ENCODE measurements at places on chromosomes 13 and 19. TPM values are rescaled to one million over a fixed set of nuclear protein-coding genes. Genes with fewer than 3 reads are reported as not detected.
A peak's percentile ranks its signal among the peaks of the same experiment; 100 is the strongest.

GRCh38 chr13:73535341-73535740, 476.5 kb downstream of the KLF5 start:
- DNase-seq, result no peak

FCER2 gene
- not detected for polyA plus RNA-seq

ADM5 gene
- 1.2 TPM for polyA plus RNA-seq

DNA sequence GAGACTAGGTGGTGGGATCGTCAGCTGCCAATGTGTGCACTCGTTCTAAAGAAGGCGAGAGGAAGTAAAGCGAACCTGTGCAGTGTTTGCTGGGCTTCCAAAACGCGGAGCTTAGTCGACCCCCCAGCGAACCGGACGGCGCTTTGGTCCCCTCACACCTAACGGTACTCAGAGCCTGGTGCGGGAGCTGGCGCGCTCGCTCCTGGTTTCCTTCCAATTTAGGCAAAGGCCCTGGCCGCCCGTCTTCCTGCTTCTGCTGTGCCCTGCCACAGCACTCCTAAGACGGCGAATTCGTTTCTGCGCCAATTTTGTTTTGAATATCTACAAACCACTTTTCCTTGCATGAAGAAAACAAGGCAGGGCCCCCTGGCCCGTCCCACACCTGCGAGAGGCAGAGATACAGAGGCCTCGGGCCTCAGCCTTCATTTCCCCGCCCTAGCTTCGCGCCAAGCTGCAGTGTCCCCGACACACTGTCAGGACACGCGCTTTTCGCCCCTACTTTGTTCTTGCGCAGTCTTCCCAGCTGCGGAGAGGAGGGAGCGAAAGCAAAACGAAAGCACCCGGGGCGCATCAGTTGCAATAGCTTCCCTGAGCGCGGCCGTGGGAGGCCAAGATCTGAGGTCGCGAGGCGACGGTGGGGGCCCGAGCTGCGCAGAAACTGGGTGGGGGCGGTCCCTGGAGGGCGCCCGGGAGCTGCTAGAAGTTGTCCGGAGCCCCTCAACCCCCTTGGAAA, 111.9 kb downstream of the KCNRG start:
- DNase-seq, result no peak

- DNase-seq, result peak; percentile 17
Measured at GRCh38 chr13:48334534-48335127, 31.1 kb downstream of the RB1 start.

IRGC gene
- not detected for polyA plus RNA-seq

CTXN1 gene
- polyA plus RNA-seq, result 2.1 TPM

SIGLEC10 gene
- polyA plus RNA-seq, result not detected

DNA sequence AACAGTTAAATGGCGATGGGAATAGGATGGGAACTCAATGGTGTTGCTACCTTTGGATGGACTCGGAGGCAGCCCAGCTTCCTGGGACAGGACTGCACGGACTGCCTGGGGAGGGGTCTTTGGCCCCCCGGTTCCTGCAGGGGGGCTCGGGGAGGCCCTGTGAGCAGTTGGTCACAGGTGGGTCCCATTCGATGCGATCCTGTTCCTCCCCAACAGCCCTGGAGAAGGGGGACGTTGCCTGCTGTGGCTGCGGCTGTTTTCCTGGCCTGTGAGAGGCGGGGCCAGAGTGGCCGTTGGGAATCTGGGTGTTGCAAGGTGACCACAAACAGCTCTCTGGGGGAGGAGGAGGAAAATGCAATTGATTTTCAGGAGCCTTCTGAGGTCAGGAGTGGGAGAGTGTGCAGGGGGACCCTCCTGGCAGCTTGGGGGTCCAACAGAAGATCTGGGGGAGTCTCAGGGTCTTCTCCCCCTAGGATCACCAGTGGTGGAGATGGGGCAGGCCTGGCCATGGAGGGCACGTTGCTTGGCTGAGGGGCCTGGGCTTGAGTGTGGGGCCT, 1.9 kb upstream of the PLPPR3 start:
- no peak for DNase-seq

DNA sequence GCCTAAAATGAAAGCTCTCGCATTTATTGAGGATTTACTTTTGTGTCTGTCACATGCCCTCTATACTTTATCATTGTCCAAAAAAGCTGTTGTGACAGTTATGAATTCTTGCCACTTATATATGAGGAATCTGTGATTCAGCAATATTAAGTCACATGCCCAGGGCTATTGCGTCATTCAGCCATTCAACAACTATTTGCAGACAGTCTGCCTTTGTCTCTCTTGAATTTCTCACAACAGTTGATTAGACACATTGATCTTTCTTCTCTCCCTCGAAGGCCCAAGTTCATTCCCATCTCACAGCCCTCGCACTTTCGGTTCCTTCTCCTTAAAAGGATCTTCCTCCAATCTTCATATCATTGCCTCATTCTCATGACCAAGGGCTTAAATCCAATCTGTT, 342.6 kb downstream of the MZT1 start:
- peak; percentile 75 for DNase-seq

- DNase-seq, result no peak
Measured at GRCh38 chr19:58569943-58570670, 3.0 kb downstream of the MZF1 start.

DNA sequence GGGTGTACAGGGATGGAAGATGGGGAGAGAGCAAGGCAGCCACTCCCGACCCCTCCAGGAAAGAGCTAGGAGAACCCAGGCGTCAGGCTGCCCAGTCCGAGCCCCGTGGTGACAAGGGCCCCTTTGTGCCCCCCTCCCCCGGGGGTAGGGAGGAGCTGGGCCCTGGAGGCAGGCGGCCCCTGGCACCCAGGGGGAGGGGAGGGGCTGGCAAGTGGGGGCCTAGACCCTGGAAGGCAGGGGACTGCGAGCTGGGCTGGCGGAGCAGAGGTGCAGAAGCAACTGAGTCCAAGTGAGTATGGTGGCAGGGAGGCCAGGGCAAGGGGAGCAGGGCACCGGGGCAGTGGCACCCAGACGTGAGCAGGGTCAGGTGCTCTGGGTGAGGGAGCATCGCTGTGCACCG, at the start of gene MAG:
Gene MAG (plus strand): TSS at position 246 of the 400 bp plus-strand sequence. CDS start 3,248 bp downstream, outside the sequence.
- DNase-seq, result no peak

LGALS4 gene
- 0.20 TPM for polyA plus RNA-seq

DNA sequence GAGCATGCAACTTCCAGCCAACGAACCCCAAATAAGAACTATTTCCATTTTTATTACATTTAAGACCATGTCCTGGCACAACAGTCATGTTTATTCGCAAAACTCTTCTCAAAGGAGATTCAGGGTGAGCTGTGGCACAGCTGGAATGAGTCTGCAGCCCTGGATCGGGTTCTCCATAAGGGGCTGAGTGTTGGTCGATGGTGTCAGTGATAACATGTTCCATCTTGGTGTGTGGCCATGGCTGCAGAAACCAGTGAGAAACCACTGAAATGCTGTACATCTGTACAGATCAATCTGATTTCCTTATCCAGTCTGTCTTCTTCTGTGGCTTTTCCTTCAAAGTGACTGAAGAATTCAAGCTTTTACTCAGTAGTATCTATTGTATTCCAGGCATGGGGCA, 15.2 kb downstream of the FAM124A start:
- DNase-seq, result no peak

GRCh38 chr13:57748096-57748495, 116.6 kb downstream of the PCDH17 start:
- no peak for DNase-seq

CACNA1A gene
- 0.02 TPM for polyA plus RNA-seq

PSG7 gene
- 0.05 TPM for polyA plus RNA-seq

- DNase-seq, result no peak
Measured at GRCh38 chr19:10780368-10780767, 55.6 kb downstream of the TMED1 start.

APOC1 gene
- polyA plus RNA-seq, result 11.9 TPM

GRCh38 chr13:30124131-30124768, 183.1 kb downstream of the KATNAL1 start:
- no peak for DNase-seq

- no peak for DNase-seq
Measured at GRCh38 chr19:19064098-19064722, 416 bp downstream of the SLC25A42 start.

TTYH1 gene
- not detected for polyA plus RNA-seq

GRCh38 chr13:113398963-113399754, 35.2 kb upstream of the GRTP1 start:
- DNase-seq, result no peak

GRCh38 chr19:6970443-6970842, 50.8 kb downstream of the MBD3L2B start:
- no peak for DNase-seq

DNA sequence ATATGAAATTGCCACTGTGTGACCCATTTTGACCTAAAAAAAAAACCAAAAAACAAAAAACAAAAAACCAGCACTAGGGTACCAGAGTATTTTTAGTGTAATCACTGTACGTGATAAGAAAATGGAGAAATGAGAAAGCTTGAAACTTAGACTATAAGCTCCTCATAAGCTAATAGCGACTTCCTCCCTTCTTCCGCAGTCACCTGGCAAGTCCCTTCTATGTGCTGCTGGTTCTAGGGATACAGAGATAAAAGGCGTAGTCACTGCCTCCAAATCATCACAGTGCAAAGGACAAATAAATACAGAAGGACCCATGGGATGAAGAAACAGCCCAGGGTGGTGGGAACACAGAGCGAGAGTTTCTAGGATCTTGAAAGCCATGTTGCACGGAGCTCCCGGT, 190.3 kb downstream of the TM9SF2 start:
- DNase-seq, result no peak

INAFM1 gene
- polyA plus RNA-seq, result 0.65 TPM

GRCh38 chr13:21176215-21176981, at the start of the genes MRPL57 and SKA3:
Gene MRPL57, plus strand, starts transcription at chr13:21176658. Its CDS starts 259 bp downstream, at chr13:21176917.
Gene SKA3, minus strand, starts transcription at chr13:21176552. Its CDS starts 75 bp downstream, at chr13:21176477.
- DNase-seq, result peak; percentile 94

KIR2DL3 gene
- not detected for polyA plus RNA-seq

- no peak for DNase-seq
Measured at GRCh38 chr19:47699360-47699917, 13.8 kb upstream of the EHD2 start.

ZNF563 gene
- 2.0 TPM for polyA plus RNA-seq

GRCh38 chr13:30567072-30567471, 50.6 kb upstream of the USPL1 start:
- DNase-seq, result no peak

DCLK1 gene
- polyA plus RNA-seq, result 0.41 TPM

DNA sequence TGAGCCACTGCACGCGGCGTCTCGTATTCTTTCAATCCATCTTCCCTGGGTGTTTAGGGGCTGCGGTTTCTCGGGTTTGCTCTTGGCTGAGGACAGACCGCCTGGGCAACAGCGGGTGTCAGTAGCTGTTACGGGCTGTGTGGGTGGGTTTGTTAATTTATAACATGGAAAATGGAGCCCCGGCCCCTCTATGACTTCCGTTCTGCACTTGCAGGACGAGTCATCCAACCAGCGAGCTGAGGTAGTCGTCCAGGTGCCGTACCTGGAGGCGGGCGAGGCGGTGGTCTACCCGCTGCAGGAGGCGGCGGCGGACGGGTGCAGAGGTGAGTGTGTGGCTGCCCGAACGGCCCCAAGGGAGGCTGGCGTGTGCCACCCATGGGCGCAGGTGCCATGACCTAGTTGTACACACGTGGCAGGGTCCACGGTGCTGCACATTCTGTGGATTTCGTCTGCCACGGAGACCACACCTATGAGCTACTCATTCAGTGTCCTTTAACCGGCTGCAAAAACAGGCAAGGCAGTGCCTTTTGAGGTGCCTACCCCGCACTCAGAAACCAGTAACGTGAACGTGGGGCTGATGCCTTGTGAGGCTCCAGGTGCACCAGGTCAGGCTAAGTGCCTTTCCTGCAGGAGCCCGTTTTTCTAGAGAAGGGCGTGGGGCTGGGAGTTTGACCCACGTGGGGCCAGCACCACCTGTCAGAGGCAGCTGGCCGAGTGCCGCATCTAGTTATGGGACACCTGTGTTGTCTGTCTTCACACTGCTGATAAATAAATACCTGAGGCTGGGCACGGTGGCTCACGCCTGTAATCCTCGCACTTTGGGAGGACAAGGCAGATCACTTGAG, 10.9 kb downstream of the POLR2E start:
- DNase-seq, result no peak

DNA sequence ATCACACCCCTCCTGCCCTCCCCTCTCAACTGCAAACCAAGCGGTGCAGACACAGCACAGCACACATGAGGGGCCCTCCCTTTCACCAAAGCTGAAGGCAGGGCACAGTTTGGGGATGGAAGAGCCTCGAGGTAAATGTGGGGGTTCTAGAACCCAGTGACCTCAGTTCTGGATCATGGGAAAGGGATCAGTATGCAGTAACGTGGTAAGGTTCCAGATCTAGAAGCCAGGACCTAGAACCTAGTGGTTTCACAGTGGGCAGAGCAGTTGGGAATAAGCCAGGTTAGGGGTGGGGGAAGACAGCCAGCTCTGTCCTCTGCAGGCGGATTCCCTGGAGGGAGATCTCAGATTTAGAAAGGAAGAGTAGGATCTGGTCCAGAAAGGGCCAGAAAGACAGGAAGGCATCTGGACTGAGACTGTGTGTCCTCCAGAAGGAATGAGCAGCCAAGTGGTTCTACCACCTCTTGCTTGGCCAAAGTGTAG, 3.1 kb downstream of the FTL start:
- DNase-seq, result no peak

DNA sequence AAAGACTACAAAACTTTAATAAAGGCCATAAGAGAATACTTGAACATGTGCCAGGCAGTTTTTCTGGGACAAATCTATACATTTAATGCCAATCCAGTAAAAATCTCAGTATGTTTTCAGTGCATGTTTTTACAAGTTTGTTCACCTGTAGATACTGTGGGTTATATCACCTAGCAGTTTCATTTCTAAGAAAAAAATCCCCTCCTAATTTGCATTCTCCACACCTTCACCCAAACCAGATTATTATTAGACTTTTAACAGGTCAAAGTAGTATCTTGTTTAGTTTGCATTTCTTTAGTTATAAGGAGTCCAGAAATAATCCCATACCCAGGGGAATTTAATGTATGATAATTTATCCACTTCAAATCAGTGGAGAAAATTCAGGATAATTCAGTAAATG, 17.0 kb upstream of the LPAR6 start:
- DNase-seq, result no peak

IFNL1 gene
- not detected for polyA plus RNA-seq

CNN1 gene
- polyA plus RNA-seq, result 0.03 TPM

- DNase-seq, result peak; percentile 15
Measured at GRCh38 chr13:51858433-51859247, 3.1 kb upstream of the CCDC70 start.

GRCh38 chr19:13838435-13839129, 38.4 kb upstream of the NANOS3 start:
- DNase-seq, result no peak

- peak; percentile 65 for DNase-seq
Measured at GRCh38 chr13:108895220-108895704, 265.9 kb downstream of the MYO16 start.

SH2D3A gene
- polyA plus RNA-seq, result 31.9 TPM

GRCh38 chr13:21501686-21502085, 42.6 kb upstream of the ZDHHC20 start:
- DNase-seq, result no peak

- no peak for DNase-seq
Measured at GRCh38 chr19:19053508-19054314, 10.1 kb upstream of the SLC25A42 start.
